ENCODE measurements at places on chromosomes 5 and 9. TPM values are rescaled to one million over a fixed set of nuclear protein-coding genes. Genes with fewer than 3 reads are reported as not detected.

DNA sequence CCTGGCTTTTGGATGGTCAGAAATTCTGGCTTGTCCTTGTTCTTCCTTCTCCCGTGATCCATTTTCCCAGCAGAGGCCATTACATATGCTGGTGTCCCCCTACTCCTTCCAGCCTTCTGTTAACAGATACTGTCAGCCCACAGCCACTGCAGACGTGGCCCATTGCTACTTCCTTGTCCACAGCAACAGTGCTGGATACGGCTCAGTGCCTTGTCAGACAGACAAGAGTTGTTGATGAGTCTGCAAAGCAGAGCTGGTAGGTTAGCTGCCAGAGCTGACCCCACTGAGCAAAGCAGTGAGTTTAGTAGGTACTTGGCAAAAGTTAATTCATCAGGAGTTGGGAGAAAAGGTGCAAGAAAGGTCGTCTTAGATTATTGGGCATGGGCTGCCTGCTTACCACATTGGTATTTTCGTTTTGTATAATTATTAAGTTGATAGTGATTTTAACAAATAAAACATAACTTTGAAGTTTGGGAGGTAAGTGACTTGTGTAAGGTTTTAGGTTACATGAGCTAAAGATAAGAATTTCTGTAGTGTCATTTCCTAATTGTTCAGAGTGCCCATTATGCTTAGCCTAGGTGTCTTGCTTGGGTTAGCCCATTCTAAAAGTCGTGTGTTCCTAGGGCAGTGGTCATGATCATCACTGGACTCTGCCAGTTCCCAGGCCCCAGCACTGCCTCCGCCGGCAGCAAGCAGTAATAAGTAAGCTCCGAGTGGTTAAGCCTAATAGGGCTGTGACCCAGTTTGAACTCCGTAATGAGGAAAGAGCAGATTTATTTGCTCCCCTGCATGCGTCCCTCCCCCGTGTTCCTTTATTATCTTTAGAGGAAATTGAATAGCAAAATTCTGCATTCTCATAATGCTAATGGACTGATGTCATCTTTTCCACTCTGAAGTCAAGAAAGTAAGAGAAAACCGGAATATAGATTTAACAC, 292.0 kb downstream of the FANCC start:
- H3K4me3 ChIP-seq, result no peak overlapping the region
- DNase-seq, result no peak
- H3K4me1 ChIP-seq, result no peaks in the 10 kb centered on the region
- H3K27me3 ChIP-seq, result no peaks in the 10 kb centered on the region
- no peak overlapping the region for H3K27ac ChIP-seq
- no peaks in the 10 kb centered on the region for H3K36me3 ChIP-seq

DNA sequence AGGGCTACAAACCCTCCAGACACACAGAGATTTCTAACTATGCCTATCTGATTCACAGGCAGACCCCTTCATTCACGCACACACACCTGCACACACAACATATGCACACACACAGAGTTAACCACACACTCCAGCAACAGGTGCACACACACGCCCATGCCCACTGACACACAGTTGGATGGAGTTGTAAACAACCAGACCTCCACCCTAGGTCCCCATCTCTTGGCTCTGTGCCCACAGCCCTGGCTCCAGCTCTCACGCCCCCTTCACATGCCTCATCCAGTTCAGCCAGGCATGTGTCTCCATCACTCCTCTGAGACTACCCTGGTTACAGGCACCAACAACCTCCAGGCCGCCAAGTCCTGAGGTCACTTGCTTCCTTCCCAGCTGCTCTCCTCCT, 61.1 kb downstream of the PSD2 start:
- H3K4me3 ChIP-seq, result no peak overlapping the region
- no peaks in the 10 kb centered on the region for H3K27me3 ChIP-seq
- no peak overlapping the region for H3K27ac ChIP-seq
- H3K4me1 ChIP-seq, result no peaks in the 10 kb centered on the region

GRCh38 chr9:97382099-97382718, 29.7 kb upstream of the TDRD7 start:
- H3K4me1 ChIP-seq, result peaks cover 3% of the 10 kb centered on the region
- H3K27me3 ChIP-seq, result no peaks in the 10 kb centered on the region
- H3K4me3 ChIP-seq, result no peak overlapping the region

Gene TMEM252
- not detected for total RNA-seq

DNA sequence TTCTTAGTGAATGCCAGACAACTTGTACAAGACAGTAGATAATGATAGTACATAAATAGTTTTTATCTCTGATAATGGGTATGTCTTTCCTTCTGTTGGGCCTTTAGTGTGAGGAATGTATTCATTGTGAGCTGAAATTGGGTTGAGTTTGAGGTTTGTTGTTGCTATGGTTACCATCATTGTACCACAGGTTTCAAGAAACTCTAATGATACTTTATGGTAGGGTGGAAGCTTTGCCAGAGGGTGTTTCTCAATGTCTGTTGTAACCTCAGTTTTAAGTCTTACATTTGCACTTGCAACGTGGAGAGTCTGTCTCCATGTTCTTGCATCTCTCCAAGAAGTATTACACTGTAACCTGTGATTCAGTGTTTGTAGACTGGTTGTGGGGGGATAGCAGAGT, 1550.1 kb downstream of the MAT2B start:
- no peaks in the 10 kb centered on the region for H3K4me1 ChIP-seq
- DNase-seq, result no peak
- H3K4me3 ChIP-seq, result no peak overlapping the region
- H3K27me3 ChIP-seq, result no peaks in the 10 kb centered on the region
- no peak overlapping the region for H3K27ac ChIP-seq

DNA sequence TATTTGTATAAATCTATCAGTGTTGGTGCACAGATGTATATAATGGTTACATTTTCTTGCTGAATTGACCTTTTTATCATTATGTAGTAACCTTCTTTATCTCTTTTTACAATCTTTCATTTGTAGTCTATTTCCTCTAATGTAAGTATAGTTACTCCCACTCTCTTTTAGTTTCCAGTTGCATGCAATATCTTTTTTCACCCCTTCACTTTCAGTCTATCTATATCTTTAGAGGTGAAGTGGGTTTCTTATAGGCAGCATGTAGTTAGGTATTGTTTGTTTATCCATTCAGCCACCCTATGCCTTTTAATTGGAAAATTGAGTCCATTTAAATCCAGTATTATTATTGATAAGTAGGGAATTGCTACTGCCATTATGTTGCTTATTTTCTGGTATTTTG, 6.1 kb upstream of the EMB start:
- DNase-seq, result no peak
- no peak overlapping the region for H3K4me3 ChIP-seq
- no peak overlapping the region for H3K27ac ChIP-seq

DNA sequence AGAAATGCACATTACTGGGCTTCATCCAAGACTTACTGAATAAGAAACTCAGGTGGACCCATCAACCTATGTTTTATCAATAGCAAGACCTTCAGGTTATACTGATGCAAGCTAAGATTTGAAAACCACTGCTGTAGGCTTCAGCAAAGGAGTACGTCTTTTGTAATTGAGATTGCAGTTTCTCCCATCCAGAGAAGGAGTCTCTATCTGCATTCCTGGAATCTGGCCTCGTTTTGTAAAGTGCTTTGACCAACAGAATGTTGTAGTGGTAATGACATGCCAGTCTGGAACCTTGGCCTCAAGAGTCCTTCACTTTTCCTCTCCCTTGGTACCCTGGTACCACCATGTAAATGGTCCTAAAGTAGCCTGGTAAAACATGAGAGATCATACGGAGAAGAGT, 32.2 kb upstream of the ELAVL2 start:
- H3K27ac ChIP-seq, result no peak overlapping the region
- no peaks in the 10 kb centered on the region for H3K27me3 ChIP-seq
- H3K4me1 ChIP-seq, result no peaks in the 10 kb centered on the region
- no peaks in the 10 kb centered on the region for H3K36me3 ChIP-seq
- DNase-seq, result no peak

Gene GRIN3A
- total RNA-seq, result not detected

DNA sequence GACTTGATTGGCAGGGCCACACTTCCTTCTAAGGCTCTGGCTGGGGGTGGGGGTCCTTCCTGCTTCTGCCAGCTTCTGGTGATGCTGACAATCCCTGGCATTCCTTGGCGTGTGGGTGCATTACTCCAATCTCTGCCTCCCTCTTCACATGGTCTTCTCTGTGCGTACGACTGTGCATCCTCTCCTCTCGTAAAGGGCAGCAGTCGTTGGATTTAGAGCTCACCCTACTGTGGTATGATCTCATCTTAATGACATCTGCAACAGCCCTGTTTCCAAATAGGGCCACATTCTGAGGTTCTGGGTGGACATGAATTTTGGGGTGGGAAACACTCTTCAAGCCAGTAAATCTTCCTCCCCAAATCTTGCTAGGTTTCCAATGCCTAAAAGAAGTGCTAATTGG, 36.8 kb downstream of the ROPN1L start:
- DNase-seq, result no peak
- H3K4me3 ChIP-seq, result no peak overlapping the region
- H3K27me3 ChIP-seq, result no peaks in the 10 kb centered on the region
- H3K27ac ChIP-seq, result no peak overlapping the region
- no peaks in the 10 kb centered on the region for H3K4me1 ChIP-seq

- H3K27ac ChIP-seq, result no peak overlapping the region
- no peak for DNase-seq
- H3K4me3 ChIP-seq, result no peak overlapping the region
- H3K4me1 ChIP-seq, result no peaks in the 10 kb centered on the region
- no peaks in the 10 kb centered on the region for H3K27me3 ChIP-seq
Measured at GRCh38 chr9:90724112-90724511, 77.5 kb upstream of the SYK start.

GRCh38 chr5:79105868-79106267, 5.7 kb upstream of the BHMT start:
- H3K36me3 ChIP-seq, result no peaks in the 10 kb centered on the region
- no peak for DNase-seq
- no peak overlapping the region for H3K27ac ChIP-seq
- H3K4me1 ChIP-seq, result no peaks in the 10 kb centered on the region

DNA sequence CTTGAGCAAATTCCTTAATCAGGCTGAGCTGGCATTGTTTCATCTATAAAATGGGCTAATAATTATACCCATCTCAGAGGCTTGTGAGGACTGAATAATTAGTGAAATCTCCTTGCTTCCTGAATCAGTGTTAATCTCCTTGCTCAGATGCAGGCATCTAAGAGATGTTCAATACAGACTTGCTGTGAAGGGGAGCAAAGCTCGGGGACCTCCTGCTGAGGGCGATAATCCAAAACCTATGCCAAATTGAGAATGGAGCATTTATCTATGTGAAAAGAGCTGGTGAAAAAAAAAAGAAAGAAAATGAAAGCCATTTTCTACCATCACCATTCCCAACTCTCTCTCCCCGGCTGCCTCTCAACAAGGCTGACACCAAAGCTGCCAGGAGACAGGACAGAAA, 37.3 kb downstream of the ADRA1B start:
- no peak overlapping the region for H3K4me3 ChIP-seq
- no peak overlapping the region for H3K27ac ChIP-seq
- H3K27me3 ChIP-seq, result no peaks in the 10 kb centered on the region
- H3K36me3 ChIP-seq, result no peaks in the 10 kb centered on the region

DNA sequence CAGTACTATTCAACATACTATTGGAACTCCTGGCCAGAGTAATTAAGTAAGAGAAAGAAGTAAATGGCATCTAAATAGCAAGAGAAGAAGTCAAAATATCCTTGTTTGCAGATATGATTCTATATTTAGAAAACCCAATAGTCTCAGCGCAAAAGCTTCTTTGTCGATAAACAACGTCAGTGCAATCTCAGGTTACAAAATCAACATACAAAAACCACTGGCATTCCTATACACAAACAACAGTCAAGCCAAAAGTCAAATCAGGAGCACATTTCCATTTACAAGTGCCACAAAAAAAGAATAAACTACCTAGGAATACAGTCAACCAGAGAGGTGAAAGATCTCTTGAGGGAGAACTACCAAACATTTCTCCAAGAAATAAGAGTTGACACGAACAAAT, 1901.9 kb upstream of the ACO1 start:
- H3K27ac ChIP-seq, result no peak overlapping the region
- no peaks in the 10 kb centered on the region for H3K4me1 ChIP-seq
- no peak overlapping the region for H3K4me3 ChIP-seq
- no peaks in the 10 kb centered on the region for H3K27me3 ChIP-seq
- H3K36me3 ChIP-seq, result no peaks in the 10 kb centered on the region

Gene ALDOB
- total RNA-seq, result not detected

GRCh38 chr5:94312298-94312697, 306.1 kb downstream of the KIAA0825 start:
- H3K36me3 ChIP-seq, result no peaks in the 10 kb centered on the region
- no peaks in the 10 kb centered on the region for H3K27me3 ChIP-seq
- no peak overlapping the region for H3K4me3 ChIP-seq
- H3K27ac ChIP-seq, result no peak overlapping the region

- H3K27ac ChIP-seq, result no peak overlapping the region
- no peak for DNase-seq
- H3K4me3 ChIP-seq, result no peak overlapping the region
Measured at GRCh38 chr5:99936911-99937310, 598.3 kb upstream of the FAM174A start.

GRCh38 chr9:82797534-82797933, 265.4 kb downstream of the RASEF start:
- H3K4me1 ChIP-seq, result no peaks in the 10 kb centered on the region
- no peaks in the 10 kb centered on the region for H3K36me3 ChIP-seq
- H3K4me3 ChIP-seq, result no peak overlapping the region
- no peaks in the 10 kb centered on the region for H3K27me3 ChIP-seq

Gene PCYOX1L
- 22.6 TPM for total RNA-seq

- H3K4me1 ChIP-seq, result no peaks in the 10 kb centered on the region
- no peak overlapping the region for H3K27ac ChIP-seq
- no peak for DNase-seq
- no peaks in the 10 kb centered on the region for H3K36me3 ChIP-seq
Measured at GRCh38 chr5:115461506-115462290, 82.9 kb downstream of the FEM1C start.

DNA sequence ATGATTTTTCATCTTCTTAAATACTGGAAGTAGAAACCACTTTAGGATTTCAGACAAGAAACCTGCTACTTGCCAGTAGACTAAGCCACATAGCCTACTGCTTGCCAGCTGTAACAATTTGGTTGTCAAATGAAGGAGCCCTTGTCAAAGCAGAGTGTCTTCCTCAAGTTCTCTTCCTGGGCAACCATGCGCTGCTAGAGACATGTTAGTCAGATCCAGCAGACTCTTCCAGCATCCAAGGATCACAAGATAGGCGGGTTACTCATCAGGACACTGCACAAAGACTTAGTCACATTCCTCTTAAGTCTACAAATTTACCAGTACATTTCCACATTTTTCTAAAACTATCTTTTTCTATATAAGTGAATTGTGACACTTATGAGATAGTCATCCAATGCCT, 24.4 kb downstream of the SKIC3 start:
- H3K27ac ChIP-seq, result no peak overlapping the region
- no peaks in the 10 kb centered on the region for H3K27me3 ChIP-seq

- H3K4me1 ChIP-seq, result no peaks in the 10 kb centered on the region
- no peak overlapping the region for H3K4me3 ChIP-seq
- H3K36me3 ChIP-seq, result no peaks in the 10 kb centered on the region
- DNase-seq, result no peak
- H3K27me3 ChIP-seq, result no peaks in the 10 kb centered on the region
- H3K27ac ChIP-seq, result no peak overlapping the region
Measured at GRCh38 chr9:70679845-70680244, 265.4 kb upstream of the KLF9 start.

GRCh38 chr5:132825834-132826391, 4.5 kb downstream of the SHROOM1 start:
- no peak overlapping the region for H3K27ac ChIP-seq
- DNase-seq, result no peak
- H3K4me1 ChIP-seq, result peaks cover 5% of the 10 kb centered on the region

All from CD8-positive, alpha-beta memory T cell (primary cell).